ENCODE measurements at places on chromosomes 7 and 10.

DNA sequence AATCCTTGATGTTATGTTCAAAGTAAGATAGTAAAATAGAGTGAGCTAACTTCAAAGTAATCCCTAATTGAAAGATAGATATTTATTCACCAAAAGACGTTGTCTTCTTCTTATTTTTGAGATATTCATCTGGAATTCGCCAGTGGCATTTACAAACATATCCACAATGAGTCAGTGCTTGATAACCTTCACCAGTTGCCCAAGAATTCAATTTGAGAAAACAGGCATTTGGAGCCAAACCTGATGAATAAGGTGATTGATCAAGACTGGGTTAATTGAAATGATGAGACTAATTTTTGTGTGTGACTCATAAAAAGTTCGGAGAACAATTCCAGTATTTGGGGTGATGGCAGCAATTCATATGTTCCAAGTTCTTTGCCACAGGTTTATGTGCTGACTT is 344.0 kb downstream of the ARL4A start:
- no peak for DNase-seq

DNA sequence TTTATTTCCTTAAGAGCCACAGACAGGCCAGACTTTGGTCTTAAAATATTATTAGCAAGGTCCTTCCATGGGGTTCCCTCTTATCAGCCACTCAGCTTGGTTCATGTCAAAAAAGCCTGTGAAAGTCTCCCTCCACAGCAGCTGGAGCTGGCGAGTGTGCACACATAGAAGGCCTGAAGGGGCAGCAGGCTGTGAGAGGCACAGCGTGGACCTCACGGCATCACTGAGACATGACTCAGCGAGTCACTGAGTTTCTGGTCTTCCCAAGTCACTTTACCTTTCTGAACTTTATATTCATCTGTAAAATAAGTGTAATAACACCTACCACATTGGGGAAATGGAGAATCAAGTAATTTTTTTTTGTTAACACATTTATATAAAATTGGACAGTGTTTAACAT is 8.7 kb downstream of the TAF3 start:
- DNase-seq: no peak

DNA sequence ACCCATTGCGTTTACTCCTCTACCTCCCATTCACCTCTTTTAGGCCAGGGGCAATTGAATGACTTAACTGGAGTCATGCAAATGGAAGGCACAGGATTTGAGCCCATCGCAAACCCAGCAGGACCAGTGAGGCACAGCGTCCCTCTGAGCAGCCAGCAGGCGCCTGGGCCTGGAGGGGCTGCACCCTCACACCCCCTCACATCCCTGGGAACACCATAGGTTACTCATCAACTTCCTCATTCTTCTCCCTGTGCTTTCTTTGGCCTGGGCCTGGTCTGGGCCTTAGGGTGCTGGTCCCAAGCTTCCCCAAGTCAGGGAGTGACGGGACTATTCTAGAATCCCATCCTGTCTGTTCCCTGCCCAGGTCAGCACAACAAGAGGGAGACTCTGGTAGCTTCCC is 169.4 kb upstream of the EEPD1 start:
- DNase-seq: peak; percentile 12

DNA sequence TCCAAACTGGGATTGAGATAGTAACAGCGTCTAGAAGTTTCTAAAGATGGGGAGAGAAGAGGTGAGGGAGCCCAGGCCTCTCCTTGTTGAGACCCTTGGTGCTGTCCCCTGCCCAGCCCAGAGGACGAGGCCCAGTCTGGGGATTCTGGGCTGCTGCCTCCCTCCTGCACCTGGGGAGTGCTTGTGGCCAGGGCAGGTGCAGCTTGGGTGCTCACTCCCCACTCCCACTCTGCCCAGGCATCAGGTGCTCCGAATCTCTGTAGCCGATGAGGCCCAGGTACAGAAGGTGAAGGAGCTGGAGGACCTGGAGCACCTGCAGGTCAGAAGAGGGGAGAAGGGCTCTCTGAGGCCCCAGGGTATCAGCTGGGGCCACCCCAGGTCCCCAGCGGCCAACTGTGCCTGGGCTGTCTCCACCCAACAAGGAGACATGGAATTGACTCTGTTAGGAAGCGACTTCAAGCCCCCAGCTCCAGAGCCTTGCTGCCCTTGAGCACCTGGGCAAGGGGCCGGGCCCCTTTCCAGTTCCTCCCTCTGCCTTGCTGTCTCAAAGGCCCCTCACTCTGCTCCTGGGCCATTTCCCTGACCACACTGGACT is 664 bp downstream of the CPA1 start:
- DNase-seq: no peak

- DNase-seq: peak; percentile 96
These were observed 6.2 kb downstream of the GSAP start for GRCh38 chr7:77409739-77410547.

GRCh38 chr7:30893357-30893756 is 18.3 kb upstream of the AQP1 start:
- no peak for DNase-seq

- DNase-seq: no peak
These were observed 102.9 kb downstream of the ELAPOR2 start for GRCh38 chr7:86956567-86956966.
